ENCODE measurements at places on chromosomes 1 and 21.

DNA sequence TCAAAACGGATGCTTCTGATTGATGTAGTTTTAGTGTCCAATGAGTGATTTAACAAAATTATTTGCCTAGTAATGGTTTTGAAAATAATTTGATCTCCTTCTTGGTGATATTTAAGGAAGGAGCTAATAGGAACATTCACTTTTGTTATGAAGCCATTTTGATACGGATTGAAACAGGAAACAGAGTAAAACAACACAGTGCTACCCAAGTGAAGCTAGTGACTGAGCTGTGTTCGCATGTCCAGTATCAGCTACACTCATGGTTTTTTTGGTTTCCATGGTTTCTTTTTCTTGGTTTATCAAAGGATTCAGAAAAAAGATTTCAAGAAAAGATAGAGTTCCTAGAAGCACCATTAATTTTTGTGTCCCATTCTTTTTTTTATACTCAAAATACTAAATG is 40.1 kb upstream of the PLEKHO1 start:
- DNase-seq, result no peak

DNA sequence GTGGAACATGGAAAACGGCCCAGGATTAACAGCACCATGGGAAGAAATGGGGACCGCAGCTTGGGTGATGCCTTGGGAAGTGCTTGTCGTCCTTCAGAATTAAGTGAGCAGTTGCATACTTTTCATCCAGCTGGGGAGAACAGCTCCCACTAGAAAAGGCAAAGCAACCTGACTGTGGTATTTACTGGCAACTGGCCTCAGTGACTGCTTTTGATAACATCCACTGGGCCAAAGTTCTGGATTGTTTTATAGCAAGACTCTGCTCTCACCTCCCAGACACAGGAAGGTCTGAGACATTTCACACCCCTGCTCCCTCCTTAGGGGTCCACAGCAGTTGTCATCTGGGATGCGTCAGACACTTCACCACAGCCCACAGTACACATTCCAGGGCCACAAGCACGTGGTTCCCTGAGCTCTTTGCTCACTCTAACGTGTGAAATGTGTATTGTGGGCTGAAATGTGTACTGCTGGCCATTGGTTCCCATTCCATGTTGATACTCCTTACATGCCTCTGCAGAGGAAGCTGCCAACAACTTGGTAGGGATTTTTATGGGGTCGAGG is 6.6 kb downstream of the PAPPA2 start:
- peak; percentile 79 for DNase-seq

GRCh38 chr1:43495204-43495603 is 35.5 kb upstream of the PTPRF start:
- DNase-seq, result no peak

GRCh38 chr1:100100202-100100601 is 32.5 kb downstream of the SASS6 start:
- DNase-seq, result peak; percentile 62

- peak; percentile 31 for DNase-seq
Measured at GRCh38 chr1:119771016-119771415, 2.3 kb upstream of the HMGCS2 start.

- DNase-seq, result no peak
Measured at GRCh38 chr1:67683766-67684525, 1.1 kb upstream of the GADD45A start.

GRCh38 chr1:64469116-64469976 is 583 bp upstream of the CACHD1 start:
- DNase-seq, result no peak

- peak; percentile 71 for DNase-seq
Measured at GRCh38 chr1:78676347-78676982, 26.8 kb downstream of the IFI44 start.

DNA sequence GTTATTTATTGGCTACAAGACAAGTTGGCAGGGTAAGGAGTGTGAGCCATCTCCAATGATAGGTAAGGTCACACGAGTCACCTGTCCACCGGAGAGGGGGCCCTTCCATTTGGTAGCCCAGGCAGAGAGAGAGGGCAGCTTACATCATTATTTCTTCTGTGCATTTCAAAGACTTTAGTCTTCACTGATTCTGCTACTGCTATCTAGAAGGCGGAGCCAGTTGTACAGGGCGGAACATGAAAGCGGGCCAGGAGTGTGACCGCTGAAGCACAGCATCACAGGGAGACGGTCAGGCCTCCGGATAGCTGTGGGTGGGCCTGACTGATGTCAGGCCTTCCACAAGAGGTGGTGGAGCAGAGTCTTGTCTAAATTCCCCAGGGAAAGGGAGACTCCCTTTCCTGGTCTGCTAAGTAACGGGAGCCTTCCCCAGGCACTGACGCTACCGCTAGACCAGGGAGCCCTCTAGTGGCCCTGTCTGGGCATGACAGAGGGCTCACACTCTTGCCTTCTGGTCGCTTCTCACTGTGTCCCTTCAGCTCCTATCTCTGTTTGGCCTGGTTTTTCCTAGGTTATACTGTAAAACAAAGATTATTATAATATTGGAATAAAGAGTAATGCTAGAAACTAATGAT is 36.7 kb downstream of the ZNF695 start:
- peak; percentile 18 for DNase-seq

DNA sequence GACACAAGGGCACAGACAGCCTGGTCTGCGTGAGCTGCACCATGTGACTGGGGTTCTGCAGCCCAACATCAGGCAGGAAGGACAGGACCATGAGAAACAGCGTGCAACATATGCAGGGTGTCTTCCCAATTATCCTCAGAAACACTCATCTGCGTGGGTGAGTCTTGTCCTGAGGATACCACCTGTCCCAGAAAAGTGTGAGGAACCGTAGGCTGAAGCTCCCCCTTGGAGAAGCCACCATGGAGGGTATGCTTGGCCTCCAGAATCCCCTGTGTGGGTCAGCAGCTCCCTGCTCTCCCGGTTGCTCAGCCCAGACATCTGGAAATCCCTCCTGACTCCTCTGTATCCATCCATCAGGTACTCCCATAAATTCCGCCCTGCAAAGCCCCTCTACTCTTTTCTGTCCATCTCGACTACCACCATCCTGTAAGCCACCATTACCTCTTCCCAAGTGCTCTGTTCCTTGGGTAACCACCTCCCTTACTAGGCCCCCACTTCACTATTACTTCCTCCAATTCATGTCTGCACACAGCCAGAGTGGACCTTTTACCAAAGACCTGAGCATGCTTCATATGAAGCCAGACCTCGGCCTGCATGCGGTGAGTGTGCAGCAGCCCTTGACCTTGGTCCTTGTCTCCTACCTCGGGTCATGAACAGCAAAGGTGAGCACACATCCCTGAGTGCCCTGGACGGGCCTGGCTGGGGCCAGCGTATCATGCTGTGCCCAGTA is 33.0 kb downstream of the ETS2 start:
- no peak for DNase-seq

- no peak for DNase-seq
Measured at GRCh38 chr1:203275656-203276272, 29.6 kb upstream of the BTG2 start.

DNA sequence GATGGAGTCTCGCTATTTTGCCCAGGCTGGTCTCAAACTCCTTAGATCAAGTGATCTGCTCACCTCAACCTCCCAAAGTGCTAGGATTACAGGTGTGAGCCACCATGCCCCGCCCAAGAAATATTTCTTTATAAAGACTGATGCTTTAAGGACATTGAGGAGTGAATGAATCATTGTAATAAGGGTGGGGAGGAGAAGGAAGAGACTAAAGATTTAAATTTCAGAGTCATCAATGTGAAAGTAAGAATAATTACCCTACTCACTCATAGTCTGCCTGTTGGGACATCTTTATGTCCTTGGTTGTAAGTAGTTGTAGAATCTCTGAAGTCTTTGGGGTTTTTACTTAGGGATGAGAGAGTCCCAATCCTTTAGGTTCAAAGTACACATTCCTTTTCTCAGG is 7.3 kb downstream of the KDM1A start:
- no peak for DNase-seq

GRCh38 chr1:212487286-212487685 is 54.6 kb downstream of the NENF start:
- DNase-seq, result no peak

DNA sequence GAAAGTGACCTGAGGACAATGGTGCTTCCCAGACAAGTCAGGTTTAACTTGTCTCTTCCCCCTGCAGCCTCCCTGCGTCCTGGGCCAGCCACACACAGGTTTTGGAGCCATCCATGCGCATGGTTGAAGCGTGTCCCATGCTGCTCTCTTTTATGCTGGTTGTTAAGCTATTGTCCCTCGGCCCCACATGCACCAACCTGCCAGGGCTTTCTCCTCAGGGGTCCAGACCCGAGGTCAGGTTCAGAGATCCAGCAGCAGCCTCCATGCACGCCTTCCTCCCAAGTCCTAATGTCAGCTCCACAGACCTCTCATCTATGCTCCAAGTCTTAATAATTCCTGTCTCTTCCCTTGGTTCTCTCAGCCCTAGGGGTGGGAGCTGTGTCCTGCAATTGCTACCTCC is 1.6 kb downstream of the ABCA4 start:
- DNase-seq, result no peak

- no peak for DNase-seq
Measured at GRCh38 chr1:196655494-196655893, 3.7 kb downstream of the CFH start.

DNA sequence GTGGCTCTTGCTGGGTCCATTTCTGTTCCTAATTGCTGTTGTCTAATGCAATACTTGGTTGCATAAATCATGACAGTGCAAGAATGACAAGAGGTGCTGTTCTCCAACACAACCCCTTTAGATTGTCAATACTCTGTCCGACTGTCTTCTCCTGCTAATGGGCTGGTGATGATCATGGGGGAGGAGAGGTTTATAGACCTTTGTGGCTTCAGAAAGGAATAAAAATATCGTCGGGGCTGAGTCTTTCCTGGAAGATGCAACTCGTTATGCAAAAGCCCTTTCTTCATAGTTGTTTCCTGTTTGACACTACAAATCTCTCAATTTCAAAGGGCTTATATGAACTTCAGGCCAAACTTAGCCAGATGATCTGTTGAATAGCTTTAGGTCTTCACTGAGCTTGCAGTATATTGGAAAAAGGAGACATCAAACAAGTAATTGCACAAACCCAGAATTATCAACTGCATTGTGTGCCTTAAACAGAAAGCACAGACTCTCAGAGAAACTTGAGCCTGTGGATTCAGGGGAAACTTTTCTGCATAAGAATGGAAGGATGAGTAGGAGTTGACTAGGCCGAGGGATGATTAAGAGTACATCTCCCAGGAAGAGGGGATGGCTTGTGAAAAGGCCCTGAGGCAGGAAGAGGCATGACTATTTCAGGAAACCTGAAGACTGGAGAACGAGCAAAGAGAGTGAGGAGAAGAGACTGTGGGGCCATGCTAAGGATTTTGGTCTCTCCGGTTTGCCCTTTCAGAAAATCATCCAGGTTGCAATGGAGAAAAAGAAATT is 107.6 kb downstream of the TSEN15 start:
- DNase-seq, result no peak

- DNase-seq, result peak; percentile 68
Measured at GRCh38 chr1:113871597-113872113, at the start of gene PTPN22. TSS of gene PTPN22 (minus strand) at chr1:113871712.

- peak; percentile 69 for DNase-seq
Measured at GRCh38 chr1:88983791-88984559, 8.5 kb downstream of the KYAT3 start.

DNA sequence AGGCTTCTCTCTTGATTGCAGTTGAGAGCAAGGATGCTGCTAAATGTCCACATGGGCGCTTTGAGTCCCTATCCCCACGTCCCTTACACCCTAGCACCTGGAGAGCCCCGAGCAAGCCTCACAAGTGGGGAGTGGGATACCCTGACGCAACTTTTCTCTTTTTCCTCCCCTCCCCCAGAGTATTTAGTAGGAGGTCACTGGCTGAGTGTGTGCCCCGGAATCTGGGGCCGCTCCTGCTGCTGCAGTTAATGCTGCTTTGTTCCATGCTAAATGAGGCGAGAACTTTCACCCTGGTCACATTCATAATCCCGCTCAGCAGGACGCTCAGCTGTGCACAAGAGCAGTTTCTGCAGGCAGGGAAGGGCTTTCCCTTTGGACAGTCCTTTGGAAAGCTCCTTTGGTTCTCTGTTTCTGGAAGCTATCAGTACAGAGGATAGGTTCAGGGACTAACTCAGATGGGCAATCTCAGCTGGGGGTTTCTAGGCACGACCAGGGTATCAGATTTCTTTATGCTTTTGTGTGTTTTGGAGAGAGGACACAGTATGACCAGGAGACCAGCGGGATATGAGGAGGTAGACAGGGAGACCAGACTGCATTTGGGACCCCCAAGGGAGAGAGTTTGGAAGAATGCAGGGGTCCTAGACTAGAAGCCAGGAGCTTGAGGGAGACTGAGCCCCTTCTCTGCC is 75.9 kb downstream of the NOS1AP start:
- DNase-seq, result peak; percentile 23

GRCh38 chr1:202815120-202815519 is 4.4 kb downstream of the PCAT6 start:
- no peak for DNase-seq

DNA sequence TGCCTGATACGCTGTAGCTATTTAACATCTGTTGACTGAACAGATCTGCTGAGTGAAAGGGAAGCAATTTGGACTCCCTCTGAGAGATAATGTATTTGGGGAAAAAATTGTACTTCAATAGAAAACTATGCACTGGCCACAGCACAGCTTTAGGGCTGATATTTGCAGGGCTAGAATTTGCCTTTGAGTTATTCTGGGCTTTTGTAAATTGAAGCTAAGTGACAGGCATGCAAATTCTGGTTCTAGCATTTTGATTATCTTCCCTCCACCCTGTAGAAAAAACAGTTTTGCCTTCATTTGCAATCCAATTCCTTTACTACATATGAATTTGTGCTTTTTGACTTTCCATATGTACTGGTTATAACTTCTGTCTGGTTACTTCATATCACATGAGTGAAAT is 7.9 kb downstream of the KYAT3 start:
- DNase-seq, result no peak

- peak; percentile 94 for DNase-seq
Measured at GRCh38 chr1:209839875-209840546, 12.2 kb downstream of the UTP25 start.

- peak; percentile 64 for DNase-seq
Measured at GRCh38 chr1:92759361-92759760, 25.5 kb downstream of the EVI5 start.

DNA sequence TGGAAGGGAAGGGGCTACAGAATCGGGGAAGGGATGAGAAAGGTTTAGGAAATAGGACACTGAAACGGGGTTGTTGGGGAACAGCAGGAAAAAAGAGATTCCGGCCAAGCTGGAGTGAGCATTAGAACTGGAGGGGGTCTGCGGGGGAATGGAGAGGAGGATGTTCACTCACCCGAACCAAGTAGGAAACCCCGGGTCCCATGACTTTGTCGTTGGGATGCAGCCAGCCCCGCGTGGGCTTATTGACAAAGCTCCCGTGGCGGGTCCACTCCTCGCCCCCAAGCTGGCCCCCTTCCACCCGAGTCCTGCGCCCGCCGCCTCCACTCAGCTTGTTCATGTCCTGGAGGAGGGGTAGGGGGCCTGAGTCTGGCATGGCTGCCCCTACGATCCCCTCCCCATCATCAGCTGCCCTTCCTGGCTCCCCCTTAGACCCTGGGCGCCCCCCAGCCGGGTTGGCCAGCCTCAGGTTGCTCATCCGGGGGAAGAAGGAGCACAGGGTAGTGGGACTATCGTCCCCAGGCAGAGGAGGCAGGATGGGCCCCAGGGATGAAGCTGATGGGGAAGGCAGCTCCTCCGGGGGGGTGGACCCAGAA is 591 bp downstream of the SHC1 start:
- no peak for DNase-seq

Measured in fibroblast of skin of scalp (primary cell).